NCI-H187 treated with DMSO at 0.1 percent for 48 hours (cell line): ENCODE measurements at places on chromosomes 1 and 21.

GRCh38 chr21:24628536-24628935 lies 978.7 kb downstream of the MRPL39 start:
- DNase-seq: no peak

- DNase-seq: no peak
Measured at GRCh38 chr1:162055062-162055461, 14.4 kb upstream of the NOS1AP start.

- no peak for DNase-seq
Measured at GRCh38 chr1:214441119-214441518, 110.3 kb downstream of the PTPN14 start.

DNA sequence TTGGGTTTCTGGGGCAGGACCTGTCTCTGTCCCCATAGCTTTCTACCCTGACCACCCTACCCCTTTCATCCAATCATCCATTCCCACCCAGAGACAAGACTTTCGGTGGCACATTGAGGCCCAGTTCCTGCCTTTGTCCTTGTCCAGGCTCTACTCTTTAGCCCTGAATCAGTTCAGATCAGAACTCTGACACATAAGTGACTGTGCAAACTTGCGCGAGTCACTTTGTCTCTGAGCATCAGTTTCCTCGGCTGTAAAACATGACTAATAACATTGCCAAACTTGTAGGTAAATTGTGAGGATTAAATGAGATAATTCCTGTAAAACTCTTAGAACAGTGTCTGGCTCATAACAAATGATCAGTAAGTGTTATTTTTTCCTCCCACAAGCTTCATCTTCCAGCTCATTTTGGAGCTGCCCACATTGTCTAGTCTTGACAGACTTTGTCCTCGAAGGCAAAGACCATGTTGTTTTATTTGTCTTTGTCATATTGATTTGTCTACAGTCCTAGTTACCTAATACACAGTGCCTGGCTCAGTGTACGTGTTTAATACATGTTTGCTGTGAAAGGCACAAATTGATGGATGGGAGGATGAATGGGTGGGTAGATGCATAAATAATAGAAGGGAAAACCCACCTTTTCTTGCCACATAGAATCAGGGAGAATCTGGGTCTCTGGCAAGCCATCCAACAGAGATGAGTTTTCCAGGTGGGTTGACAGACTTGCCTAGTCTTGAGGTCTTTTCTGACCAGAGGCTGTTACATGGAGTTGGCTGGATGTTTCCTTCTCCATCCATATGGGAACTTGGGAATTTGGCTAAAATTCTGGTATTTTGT lies 262.9 kb downstream of the OMA1 start:
- DNase-seq: no peak

DNA sequence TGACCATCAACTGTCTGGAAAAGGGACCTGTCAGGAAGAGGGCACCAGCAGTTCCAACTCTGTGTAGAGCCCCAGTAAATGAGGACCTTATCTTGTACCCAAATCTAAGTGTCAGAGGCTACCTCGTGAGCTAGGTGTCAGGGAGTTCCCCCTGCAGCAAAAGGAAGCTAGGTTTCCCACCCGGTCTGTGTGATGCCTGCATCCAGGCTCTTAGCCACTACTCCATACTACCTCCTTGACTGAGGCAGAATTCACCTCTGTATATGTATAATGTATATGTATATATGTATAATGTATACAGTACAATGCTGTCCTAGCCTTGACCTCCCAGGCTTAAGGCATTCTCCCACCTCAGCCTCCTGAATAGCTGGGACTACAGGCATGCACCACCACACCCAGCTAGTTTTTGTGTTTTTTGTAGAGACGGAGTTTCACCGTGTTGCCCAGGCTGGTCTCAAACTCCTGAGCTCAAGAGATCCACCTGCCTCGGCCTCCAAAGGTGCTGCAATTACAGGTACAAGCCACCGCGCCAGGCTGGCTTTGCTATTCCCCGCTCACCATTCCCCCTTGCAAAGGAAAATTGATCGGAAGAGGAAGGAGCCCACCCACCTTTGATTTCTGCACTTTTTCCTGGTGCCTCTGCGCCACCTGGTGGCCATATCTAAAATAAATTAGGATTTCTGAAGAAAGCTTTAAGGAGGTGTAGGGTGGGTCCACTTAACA lies 15.7 kb upstream of the LUZP1 start:
- no peak for DNase-seq

DNA sequence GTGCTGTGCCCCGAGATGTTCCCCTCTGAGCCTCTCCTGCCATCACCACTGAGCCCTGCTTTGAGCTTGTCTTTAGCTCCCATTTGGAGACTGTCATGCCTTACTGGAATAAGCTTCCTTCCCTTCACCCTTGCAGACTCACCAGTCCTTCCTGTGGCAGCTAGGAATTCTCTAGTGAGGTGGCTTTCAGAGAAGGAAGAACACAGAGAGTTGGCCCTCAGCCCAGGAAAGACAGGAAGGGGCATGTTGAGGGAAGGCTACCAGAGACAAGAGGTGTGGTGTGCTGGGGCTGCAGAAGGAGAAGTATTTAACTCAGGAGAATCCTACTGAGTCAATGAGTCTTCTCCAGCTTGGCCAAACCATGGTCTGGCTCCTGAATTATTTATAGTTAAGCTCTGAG lies 76.3 kb downstream of the UCK2 start:
- no peak for DNase-seq

DNA sequence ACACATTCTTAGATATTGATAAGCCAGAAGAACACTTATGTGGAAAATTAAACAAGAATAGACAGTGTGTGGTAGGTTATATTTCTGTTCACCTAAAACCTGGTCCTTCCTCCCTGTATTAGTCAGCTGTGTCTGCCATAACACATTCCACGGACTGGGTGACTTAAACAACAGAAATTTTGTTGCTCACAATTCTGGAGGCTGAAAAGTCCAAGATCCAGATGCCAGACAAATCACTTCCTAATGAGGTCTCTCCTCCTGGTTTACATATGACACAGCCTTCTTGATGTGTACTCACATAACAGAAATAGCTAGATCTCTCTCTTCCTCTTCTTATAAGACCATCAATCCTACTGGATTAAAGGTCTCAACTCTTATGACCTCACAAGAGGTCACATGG lies 25.7 kb downstream of the JMJD4 start:
- no peak for DNase-seq

DNA sequence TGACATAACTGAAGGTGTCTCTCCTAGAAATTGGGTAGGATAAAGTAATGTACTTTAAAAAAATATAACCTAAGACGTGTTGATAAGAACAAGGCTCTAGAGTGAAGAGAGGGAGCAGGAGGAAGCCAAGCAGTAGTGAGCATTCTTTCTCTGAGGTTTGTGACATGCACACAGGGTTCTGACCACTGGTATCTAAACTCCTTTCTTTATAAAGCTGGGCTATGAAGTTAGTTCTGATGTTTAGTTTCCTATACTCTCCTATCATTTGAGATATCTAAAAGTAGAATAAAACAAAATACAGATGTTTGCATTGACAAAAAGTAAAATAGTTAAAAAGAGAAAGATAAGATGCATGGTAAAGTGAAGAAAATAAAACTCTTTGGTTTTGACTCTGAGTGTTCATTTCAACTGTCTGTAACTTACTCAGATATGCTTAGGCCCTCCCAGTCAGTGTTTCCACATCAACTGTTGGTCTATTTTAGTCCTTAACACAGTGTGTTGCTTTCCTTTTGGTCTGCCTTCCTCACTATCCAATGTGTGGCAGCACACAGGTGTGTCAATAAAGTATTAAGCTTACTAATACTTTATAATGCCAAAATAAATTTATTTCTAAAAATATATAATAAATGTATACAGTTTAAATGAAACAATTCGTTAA lies 543.5 kb downstream of the PTPRC start:
- DNase-seq: no peak

GRCh38 chr1:58249737-58250586 lies 296.6 kb downstream of the OMA1 start:
- no peak for DNase-seq

- no peak for DNase-seq
Measured at GRCh38 chr1:236091933-236092318, 27.0 kb upstream of the NID1 start.

DNA sequence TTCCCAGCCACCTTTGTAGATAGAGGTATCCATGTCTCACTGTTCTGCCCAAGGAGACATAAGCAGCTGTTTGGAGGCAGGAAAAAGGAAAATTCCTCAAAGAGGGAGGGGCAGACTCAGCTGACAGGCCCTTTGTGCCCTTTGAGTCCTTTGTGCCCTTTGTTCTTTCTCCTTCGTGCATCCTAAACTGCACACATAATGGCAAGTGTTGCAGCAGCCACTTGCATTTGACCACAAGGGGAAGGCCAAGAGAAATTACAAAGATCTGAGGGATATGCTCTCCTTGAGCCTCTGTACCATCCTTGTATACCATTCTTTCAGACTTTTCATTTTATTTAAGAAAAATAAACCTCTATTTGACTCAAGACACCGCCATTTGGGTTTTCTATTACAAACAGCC lies 71.8 kb upstream of the PKN2 start:
- no peak for DNase-seq

GRCh38 chr1:165726169-165726568 lies 27.8 kb upstream of the ALDH9A1 start:
- no peak for DNase-seq

DNA sequence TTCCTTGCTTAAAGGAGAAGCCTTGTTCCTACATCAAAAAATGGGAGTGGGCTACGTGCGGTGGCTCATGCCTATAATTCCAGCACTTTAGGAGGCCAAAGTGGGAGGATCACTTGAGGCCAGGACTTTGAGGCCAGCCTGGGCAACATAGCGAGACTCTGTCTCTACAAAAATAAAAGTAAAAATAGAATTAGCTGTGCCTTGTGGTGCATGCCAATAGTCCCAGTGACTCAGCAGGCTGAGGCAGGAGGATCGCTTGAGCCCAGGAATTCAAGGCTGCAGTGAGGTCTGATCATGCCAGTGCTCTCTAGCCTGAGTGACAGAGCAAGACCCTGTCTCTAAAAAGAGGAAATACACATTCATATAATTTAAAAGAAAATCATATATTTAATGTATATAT lies 127.1 kb downstream of the C1orf21 start:
- no peak for DNase-seq

GRCh38 chr1:39689635-39690034 lies 1.6 kb downstream of the HPCAL4 start:
- no peak for DNase-seq

GRCh38 chr1:6028042-6028850 lies 17.4 kb upstream of the KCNAB2 start:
- DNase-seq: no peak

- no peak for DNase-seq
Measured at GRCh38 chr1:232164078-232164963, 465.6 kb downstream of the SIPA1L2 start.

DNA sequence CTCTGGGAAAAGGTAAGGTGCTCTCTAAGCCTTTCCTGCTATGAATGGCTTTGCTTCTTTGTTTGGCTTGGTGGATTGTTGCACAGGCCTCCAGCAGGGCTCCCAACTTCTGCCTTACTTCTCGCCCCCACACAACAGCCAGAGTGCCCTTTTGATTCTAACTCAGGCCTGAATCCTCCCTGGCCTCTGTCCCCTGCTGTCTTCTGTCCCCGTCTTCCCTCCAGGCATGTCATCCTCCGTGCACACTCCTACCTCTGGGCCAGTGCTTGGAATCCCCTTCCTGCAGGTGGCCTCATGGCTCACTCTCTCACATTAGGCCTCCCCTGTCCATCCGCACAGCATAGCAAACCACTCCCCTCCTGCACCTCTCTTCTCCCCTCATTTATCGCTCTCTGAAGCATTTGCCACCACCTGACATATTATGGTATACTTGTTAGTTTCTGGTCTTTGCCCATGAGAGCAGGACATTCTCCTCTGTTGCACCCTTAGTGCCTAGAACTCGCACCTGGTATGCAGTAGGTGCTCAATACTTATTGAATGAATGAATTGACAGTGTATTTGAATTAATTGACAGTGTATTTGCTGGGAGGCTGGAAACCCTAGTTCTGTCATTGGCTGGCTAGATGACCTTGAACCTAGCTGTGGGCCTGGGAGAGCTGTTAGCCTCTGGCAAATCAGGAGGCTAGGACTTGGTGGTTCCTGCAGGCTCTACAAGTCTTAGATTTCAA lies 2.9 kb downstream of the ZDHHC18 start:
- no peak for DNase-seq

DNA sequence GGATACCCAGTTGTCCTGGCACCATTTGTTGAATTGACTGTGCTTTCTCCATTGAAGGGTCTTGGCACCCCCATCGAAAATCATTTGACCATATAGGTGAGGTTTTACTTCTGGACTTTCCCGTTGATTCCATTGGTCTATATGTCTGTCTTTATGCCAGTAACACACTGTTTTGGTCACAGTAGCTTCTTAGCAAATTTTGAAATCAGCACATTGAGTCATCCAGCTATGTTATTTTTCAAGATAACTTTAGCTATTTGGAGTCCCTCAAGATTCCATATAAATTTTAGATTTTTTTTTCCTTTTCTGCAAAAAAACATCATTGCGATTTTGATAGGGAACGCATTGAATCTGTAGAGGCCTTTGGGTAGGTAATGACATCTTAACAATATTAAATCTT lies 235.6 kb downstream of the SMYD3 start:
- DNase-seq: no peak

GRCh38 chr1:57350610-57351009 lies 73.2 kb downstream of the DAB1 start:
- no peak for DNase-seq

- DNase-seq: no peak
Measured at GRCh38 chr21:43772425-43772821, 3.7 kb downstream of the CSTB start.
